Stimulated activated CD8-positive, alpha-beta memory T cell treated with anti-CD3 and anti-CD28 coated beads, Interleukin-4, amount 100 ng/mL, for 1 hour (primary cell): ENCODE measurements at places on chromosomes 5 and 9.

GRCh38 chr5:107700481-107700880 lies 29.7 kb upstream of the EFNA5 start:
- DNase-seq: no peak

GRCh38 chr5:44881266-44881665 lies 72.5 kb downstream of the MRPS30 start:
- no peak for DNase-seq

- DNase-seq: no peak
Measured at GRCh38 chr9:136231478-136232297, 13.9 kb downstream of the QSOX2 start.

DNA sequence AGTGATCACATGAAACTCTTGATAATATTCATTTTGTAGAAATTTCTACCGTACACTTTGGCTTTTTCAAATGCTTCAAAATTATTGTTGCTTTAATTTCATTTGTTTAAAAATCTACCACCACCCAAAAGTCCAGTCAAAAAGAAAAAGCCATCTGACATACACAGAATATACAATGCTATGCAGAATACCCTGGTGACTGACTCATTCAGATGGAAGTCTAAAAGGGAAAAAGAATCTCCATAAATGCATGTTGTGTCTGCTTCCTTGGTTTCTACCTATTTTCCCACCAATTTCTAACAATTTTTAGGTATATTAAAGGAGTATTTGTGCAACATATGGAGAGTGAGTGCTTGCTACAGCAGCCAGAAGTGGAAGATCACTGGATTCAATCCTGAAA lies 9.3 kb upstream of the RAPGEF6 start:
- no peak for DNase-seq

GRCh38 chr9:93488244-93488643 lies 34.9 kb upstream of the FAM120AOS start:
- no peak for DNase-seq

DNA sequence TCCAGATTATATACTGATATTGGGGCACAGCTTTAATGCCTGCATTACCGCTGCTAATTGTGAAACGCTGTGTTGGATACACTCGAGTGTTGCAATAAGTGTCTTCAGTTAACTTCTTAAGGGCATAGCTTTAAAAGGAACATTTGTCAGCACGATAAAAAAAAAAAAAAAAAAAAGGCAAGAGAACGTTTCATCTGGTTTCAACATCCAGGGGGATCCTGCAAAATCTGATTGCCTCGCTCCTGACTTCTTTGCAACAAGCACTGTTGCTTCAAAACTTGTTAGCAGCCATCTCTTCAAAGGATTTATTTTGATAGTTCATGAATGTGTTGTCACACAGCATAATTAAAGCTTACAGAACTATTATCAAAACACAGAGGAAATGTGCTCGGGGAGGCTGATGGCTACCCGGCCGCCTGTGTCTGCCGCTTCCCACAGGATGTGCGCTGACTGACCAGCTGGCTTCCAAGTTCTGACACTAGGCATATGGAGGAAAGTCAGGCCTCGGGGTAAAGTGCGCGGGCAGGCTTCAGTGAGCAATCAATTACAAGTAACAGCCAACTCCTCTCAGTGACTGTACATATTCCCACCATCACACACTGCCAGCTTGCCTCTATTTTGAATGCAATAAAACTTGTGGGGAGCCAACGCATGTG lies 77.7 kb downstream of the EBF1 start:
- DNase-seq: no peak

GRCh38 chr5:92613546-92613945 lies 967.5 kb downstream of the NR2F1-AS1 start:
- no peak for DNase-seq

- DNase-seq: no peak
Measured at GRCh38 chr5:176742246-176743105, 67.9 kb upstream of the UNC5A start.

- DNase-seq: no peak
Measured at GRCh38 chr5:34415559-34416198, 240.4 kb upstream of the RAI14 start.

DNA sequence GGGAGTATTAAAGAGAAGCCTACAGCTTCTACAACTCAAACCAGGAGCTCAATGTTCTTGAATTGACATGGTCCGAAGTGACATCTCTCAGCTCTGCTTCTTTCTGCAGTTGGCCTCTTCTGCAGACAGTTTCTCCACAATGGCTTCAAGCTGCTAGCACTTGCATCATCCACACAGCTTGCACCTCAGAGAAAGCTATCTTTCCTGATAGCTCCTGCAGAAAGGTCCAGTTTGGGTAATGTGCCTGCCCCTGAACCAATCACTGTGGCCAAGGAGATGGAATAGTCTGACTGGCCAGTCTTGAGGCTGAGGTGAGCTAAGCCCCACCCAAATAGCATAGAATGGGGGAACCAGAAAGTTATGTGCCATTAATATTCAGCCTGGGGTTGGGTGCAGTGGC lies 95.8 kb upstream of the ABCA1 start:
- DNase-seq: no peak

DNA sequence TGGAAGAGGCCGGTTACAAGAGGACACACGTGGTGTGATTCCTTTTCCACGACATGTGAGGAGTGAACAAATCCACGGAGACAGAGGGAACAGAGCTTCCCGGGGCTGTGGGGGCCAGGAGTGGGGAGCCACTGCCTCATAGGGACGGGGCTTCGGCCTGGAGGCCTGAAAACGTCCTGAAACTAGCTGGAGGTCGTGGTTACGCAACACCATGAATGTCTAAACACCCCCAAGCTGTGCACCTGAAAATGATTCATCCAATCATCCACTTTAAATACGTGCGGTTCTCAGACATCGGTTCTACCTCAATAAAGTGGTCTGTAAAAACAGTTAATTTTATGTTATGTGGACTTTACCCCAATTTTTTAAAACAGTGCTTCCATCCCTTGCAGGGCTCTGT lies 65.3 kb upstream of the PPP1R26 start:
- DNase-seq: no peak

DNA sequence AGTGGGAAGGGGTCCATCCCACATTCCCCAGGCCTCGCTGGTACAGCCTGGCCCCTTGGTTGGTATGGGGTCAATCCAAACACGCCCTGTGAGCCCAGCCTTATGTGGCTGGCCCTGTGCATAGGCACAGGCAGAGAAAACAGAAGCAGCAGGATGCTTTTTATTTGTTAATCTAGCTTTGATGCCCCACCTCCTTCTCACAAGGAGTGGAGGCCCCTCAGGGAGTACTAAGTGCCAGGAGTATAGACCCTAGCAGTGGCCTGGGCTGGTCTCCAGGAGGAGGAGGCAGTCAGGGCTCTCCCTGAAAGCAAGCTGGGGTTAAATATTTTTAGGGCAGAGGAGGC lies 14.6 kb upstream of the TCF7 start:
- DNase-seq: no peak

- DNase-seq: no peak
Measured at GRCh38 chr9:127132921-127133647, 10.6 kb upstream of the ANGPTL2 start.

GRCh38 chr5:151476016-151476415 lies 28.6 kb downstream of the SLC36A1 start:
- no peak for DNase-seq

- no peak for DNase-seq
Measured at GRCh38 chr5:67303356-67303755, 106.8 kb upstream of the CD180 start.

DNA sequence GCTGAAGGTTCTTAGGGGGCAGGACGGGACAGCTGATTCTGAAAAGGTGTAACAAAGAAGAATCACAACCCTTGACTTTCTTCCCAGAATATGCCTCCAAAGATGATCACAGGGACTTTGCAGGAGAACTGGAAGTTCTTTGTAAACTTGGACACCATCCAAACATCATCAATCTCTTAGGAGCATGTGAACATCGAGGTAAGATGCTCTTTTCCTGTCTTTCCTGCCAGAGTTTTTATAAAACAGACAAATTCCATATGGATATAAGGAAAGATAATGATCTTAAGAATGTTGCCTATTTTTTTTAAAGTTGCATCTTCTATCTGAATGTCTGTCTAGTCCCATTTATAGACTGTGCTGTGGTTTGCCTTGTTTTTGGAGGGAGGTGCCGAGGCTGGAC lies 87.9 kb downstream of the EQTN start:
- no peak for DNase-seq

- no peak for DNase-seq
Measured at GRCh38 chr5:94467954-94468930, 150.2 kb downstream of the KIAA0825 start.

DNA sequence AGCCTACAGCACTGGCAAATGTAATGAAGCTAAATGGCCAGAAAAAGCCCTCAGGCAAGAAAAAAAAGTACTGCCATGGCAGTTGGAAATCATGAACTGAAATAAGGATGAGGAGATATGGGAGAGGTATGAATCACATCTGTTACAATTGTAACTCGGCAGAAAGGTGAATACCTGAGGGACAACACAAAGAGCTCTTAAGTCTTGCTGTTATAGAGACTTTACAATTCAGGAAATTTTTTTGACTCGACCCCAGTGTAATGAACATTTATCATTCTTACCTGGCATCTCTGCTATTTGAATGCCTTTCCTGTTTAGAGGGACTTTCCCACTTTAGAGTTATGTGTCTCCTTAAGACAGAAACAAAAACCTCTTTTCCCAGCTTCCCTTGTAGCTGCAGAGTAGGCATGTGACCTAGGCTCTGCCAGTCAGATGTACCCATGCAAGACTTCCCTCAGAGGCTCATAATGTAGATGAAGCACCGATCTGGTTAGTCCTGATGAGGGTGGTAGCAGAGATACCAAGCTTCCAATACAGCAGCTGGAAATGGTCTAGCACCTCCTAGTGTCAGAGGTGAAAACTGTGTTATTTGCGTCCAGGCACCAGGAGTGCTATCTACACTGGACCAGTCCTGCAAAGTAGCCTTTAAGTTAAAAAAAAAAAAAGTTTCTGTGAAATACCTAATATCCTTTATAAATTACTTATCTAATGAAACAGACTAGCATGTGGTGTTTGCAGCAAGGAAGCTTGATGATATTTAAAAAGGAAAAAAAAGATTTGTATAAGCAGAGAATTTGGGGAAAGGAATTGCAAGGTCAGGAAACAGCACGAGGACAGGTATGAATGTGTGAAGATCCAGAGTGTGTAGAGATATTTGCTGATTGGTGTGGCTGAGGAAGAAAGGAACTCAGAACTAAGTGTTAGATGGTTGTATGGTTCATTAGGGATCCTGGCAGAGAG lies 146.9 kb upstream of the SLC1A3 start:
- no peak for DNase-seq

- no peak for DNase-seq
Measured at GRCh38 chr5:160363211-160363610, 7.2 kb downstream of the C1QTNF2 start.

- no peak for DNase-seq
Measured at GRCh38 chr9:16871336-16872151, 1.1 kb upstream of the BNC2 start.

DNA sequence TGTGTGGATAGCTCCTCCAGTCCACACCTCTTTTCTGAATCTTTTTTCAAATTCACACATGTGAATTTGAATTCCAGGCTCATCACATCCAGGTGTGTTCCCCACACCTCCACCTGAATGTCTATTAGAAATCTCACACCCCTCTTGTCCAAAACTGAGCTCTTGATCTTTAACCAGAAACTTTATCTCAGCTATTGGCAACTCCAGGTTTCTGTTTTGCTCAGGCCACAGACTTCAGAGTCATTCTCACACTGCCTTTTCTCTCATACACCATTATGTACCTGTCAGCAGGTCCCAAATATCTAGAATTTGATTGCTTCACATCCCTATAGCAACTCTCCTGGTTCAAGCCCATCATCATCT lies 11.6 kb downstream of the NIPSNAP3B start:
- DNase-seq: no peak

DNA sequence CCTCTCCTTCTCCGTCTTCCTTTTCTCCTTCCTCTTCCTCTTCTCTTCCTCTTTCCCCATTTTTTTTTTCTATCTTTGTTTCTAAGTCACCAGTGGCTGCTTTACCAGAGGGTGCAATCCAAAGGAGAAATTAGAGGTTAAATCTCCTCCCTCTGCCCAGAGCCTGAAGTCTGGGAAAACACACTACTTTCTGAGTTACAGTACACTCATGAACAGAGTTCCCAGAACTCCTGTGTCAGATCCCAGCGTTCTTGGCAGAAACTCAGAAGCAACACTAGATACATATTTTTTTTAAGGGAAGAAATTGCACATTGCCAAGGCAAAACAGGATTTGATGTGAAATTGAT lies 189.0 kb downstream of the SNCAIP start:
- no peak for DNase-seq

GRCh38 chr9:7607421-7607820 lies 192.2 kb downstream of the DMAC1 start:
- no peak for DNase-seq

- DNase-seq: no peak
Measured at GRCh38 chr5:156647034-156647451, 203.1 kb upstream of the PPP1R2B start.

DNA sequence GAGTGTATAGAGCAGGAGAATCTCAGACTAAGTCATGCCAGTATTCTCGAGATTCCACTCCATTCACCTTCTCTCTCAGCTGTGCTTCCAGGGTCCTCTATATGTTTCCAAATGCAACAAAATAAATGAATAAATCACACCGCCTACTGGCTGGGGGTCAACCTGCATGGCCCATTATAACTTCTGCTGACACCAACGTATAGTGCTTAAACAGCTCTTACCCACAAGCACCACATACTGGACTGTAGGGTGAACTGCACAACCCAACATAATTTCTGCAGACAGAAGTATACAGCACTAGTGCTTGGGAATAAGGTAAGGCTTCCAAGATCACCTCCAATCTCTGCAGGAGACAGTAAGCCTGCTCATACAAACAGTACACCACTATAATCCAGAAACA lies 33.1 kb upstream of the HTR4 start:
- DNase-seq: no peak

DNA sequence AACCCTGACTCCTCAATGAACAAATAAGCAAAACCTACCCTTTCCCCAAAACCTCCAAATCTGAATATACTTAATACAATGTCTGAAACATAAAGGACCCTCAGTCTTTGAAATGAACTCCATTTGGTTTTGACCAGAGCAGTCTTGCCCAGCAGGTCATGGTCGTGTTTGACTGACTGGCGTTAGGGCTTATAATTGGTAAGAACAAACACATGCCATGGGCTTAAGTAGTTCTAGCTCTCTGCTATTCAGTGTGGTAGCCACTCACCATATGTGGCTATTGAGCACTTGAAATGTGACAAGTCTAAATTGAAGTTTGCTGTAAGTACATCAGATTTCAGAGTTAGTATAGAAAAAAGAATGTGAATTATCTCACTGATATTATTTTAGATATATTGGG lies 42.1 kb downstream of the LRRTM2 start:
- DNase-seq: no peak

DNA sequence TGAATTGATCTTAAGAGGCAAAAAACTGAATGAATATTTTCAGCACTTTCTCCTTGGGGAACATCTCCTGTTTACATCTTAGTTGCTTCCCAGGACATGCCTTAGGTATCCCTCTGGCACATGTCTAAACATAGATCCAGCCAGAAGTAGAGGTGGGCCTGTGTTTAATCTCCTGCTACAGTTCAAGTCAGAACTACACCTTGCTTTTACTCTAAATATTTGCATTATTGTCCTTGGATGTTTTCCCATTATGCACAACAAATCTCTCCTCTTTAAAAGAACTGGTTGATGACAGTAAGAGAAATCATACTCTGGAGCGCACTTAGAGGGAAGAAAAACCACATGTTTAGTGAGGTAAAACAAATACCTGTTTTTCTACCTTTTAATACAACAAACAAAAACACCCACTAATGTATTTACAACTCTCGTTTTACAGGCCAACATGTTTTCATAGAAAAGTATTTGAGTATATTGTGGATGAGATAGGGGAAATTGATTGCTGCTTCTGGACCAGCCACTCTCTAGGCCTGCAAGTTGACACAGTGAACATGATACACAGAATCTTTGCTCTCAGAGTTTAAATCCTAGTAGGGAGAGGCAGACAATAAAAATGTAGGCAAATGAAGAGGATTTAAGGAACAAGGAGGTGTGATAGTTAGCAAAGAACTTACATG lies 32.3 kb downstream of the TNFAIP8 start:
- DNase-seq: no peak
